Chondrocyte (in vitro differentiated cells): ENCODE measurements at places on chromosomes 2 and 18. TPM values are rescaled to one million over a fixed set of nuclear protein-coding genes. Genes with fewer than 3 reads are reported as not detected.

DNA sequence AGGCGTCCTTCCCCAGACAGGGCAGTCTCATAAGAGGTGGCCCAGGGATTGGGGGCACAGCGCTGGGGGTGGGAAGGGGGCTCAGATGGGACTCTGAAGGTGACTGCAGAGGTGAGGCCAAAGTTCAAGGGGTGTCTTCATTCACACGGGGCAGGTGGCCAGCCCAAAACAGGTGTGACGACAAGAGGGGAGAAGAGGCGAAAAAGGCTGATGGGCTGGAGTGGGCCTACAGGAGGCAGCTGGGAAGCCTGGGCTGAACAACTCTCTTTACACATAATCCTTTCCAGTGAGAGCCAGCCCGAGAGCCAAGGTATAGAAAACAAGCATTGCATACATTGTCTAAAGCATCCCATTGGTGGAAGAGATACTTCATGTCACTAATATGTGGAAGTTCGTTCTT lies 130.9 kb upstream of the ASB18 start:
- H3K27me3 ChIP-seq, result no peaks in the 10 kb centered on the region
- DNase-seq, result no peak
- no peak overlapping the region for H3K27ac ChIP-seq
- H3K4me3 ChIP-seq, result no peak overlapping the region
- H3K4me1 ChIP-seq, result no peaks in the 10 kb centered on the region

GRCh38 chr18:37385846-37386778 lies 179.5 kb downstream of the CELF4 start:
- no peak overlapping the region for H3K4me3 ChIP-seq
- peaks cover 2% of the 10 kb centered on the region for H3K36me3 ChIP-seq
- H3K27ac ChIP-seq, result no peak overlapping the region
- H3K27me3 ChIP-seq, result peaks cover 21% of the 10 kb centered on the region
- DNase-seq, result no peak

- H3K4me3 ChIP-seq, result no peak overlapping the region
- peaks cover 46% of the 10 kb centered on the region for H3K27me3 ChIP-seq
- no peaks in the 10 kb centered on the region for H3K36me3 ChIP-seq
- H3K27ac ChIP-seq, result no peak overlapping the region
Measured at GRCh38 chr18:31105733-31106132, 3.5 kb upstream of the DSC2 start.

- H3K4me3 ChIP-seq, result no peak overlapping the region
- H3K27me3 ChIP-seq, result no peaks in the 10 kb centered on the region
- H3K4me1 ChIP-seq, result peaks cover 16% of the 10 kb centered on the region
- no peaks in the 10 kb centered on the region for H3K36me3 ChIP-seq
- no peak overlapping the region for H3K27ac ChIP-seq
Measured at GRCh38 chr2:203887677-203888076, 20.1 kb downstream of the CTLA4 start.

- no peak overlapping the region for H3K27ac ChIP-seq
- no peak overlapping the region for H3K4me3 ChIP-seq
- no peaks in the 10 kb centered on the region for H3K36me3 ChIP-seq
- H3K27me3 ChIP-seq, result peaks cover 6% of the 10 kb centered on the region
- no peak for DNase-seq
Measured at GRCh38 chr2:11589316-11589940, 55.6 kb downstream of the GREB1 start.

The TXNDC2 gene
- 0.17 to 0.41 TPM (median 0.28 TPM) in 3 replicates for total RNA-seq

The SCLY gene
- total RNA-seq, result 11.5 to 23.4 TPM (median 12.7 TPM) in 3 replicates

The LRP1B gene
- 0.03 to 0.65 TPM (median 0.25 TPM) in 3 replicates for total RNA-seq
